NCI-H226 (cell line): ENCODE measurements at places on chromosomes 2 and 18.

- DNase-seq, result no peak
Measured at GRCh38 chr2:116802671-116803070, 1011.8 kb upstream of the DDX18 start.

GRCh38 chr2:177010861-177011260 lies 201.7 kb upstream of the HNRNPA3 start:
- no peak for DNase-seq

DNA sequence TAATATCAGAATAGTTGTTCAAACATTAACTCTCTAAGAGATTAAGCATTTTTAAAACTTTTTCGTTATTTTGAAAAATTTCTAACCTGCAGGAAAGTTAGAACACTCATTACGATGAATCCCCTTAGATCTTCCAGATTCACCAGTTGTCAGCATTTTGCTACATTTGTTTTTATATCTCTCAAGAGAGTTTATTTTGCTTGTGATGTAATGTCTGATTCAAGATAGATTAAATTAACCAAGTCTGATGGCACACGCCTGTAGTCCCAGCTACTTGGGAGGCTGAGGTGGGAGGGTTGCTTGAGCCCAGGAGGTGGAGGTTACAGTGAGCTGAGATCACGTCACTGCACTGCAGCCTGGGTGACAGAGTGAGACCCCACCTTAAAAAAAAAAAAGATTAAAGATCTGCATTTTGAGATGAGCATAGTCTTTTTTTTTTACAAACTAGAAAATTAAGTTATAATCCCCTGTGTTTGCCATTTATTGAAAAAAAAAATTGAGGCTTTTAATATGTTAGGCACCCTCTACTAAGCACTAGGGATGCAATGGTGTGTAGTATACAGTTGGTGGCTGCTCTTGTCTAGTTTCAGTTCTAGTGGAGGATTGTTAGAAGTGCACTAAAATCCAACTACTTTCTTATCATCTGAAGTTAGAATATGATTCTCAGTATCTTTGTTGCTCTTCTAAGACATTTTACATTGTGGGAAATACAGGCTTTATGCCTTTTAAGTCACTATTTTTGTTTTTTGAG lies 20.9 kb downstream of the RAB10 start:
- DNase-seq, result no peak

DNA sequence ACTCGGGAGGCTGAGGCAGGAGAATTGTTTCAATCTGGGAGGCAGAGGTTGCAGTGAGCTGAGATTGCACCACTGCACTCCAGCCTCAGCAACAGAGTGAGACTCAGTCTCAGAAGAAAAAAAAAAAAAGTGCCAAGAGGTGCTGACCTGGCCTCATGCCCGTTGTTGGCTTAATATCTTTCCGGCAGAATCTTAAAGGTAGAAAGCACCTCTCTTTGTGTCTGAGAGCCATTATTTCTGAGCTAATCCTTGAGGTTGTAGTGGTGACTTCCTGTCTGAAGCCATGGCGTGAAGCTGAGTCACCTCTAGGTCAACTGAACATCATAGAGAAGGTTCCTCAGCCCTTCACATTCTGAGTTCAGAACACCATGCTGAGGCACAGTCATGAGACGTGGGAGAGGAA lies 60.4 kb downstream of the WDSUB1 start:
- DNase-seq, result peak; percentile 22

DNA sequence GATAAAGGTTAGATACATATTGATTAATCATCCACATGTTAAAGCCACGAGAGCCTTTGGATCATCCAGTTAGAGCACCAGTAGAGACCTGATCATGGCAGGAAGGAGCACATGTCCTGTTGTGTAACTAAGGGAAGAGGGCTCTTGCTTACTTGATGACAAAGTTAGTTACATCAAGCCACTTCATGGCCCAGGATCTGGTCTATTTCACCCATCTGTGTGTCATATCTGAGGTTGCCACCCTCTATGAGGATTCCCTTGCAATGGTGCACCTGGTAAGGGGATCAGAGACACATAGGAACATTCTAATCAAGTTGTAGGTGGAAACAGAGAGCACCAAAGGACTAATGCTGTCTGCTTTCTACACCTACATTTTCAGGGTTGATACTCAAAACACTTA lies 6.7 kb downstream of the ANKAR start:
- no peak for DNase-seq

GRCh38 chr2:237603049-237603717 lies 12.6 kb upstream of the RAB17 start:
- DNase-seq, result no peak

GRCh38 chr2:109159096-109159495 lies 30.1 kb downstream of the SH3RF3 start:
- no peak for DNase-seq

DNA sequence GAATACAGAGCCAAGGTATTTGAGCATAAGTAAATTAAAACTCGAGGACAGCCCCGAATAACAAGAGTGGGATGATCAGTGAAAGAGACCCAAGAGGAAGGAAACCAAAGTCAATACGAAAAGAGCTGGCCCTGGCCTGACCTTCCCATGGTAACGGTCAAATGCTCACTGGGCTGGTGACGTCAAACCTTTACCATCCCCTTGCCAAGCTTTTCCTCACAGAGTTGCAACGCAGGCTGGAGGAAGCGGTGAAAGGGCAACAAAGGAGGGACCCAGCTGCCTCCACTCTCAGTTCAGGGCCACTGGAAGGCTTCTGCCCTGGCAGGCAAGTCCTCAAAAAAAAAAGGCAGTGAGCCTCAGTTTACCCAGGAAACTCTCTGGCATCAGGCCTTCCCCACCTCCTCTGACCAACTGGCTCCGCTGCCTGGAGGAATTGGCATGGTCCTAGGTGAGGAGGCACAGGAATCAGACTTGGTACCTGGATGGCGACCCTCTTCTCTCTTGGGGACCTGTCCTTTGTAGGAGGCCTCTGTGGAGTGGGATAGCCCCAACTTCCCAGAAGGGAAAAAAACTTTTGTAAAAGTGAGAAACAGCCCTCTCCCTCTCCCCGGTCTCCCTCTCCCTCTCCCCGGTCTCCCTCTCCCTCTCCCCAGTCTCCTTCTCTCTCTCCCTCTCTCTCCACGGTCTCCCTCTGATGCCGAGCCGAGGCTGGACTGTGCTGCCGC lies 212.4 kb downstream of the ANAPC1 start:
- no peak for DNase-seq

GRCh38 chr18:7566567-7567473 lies at the start of gene PTPRM:
TSS of gene PTPRM (plus strand) at chr18:7567316. CDS start at chr18:7567819, 503 bp downstream.
- peak; percentile 71 for DNase-seq

GRCh38 chr2:174088706-174089460 lies 123.7 kb upstream of the SP3 start:
- no peak for DNase-seq

- no peak for DNase-seq
Measured at GRCh38 chr2:37560241-37560848, 111.1 kb downstream of the CDC42EP3 start.

DNA sequence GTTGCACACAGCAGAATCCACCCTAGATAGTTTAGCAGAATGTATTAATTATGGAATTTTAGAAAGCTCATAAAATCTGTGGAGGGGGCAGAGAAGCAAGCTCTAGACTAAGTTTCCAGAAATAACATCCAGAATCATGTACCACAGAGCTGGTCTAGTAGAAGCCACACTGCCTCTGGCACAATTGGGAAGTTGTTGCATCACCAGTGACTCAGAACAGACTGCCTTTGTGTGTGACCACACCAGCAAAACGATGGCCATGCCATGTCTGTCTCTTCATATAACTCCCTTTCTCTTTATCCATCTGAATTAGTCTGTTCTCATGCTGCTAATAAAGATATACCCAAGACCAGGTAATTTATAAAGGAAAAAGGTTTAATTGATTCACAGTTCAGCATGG lies 158.9 kb downstream of the CCDC148 start:
- no peak for DNase-seq

DNA sequence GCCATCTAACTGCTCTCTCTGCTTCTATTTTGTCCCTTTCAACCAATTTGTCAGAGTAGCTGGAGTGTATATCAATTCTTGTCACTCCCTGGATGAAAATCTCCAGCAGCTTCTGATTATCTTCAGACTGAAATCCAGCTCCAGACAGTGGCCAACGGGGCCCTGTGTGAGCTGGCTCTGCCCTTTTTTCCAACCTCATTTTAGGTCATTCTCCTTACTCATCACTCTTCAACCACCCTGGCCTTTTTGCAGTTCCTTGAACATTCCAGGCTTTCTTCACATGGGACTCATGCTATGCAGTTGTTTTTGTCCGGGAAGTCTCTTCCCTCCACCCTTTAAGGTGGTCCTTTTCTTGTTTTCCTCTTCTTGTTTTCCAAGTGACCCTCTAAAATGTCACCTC lies 15.4 kb upstream of the FAP start:
- no peak for DNase-seq

- no peak for DNase-seq
Measured at GRCh38 chr2:239531456-239532241, 130.8 kb upstream of the HDAC4 start.

- no peak for DNase-seq
Measured at GRCh38 chr2:42754776-42755140, 9.2 kb downstream of the OXER1 start.

- DNase-seq, result peak; percentile 80
Measured at GRCh38 chr2:39394516-39394961, 42.5 kb downstream of the MAP4K3 start.

- no peak for DNase-seq
Measured at GRCh38 chr18:23861805-23862470, 152.6 kb upstream of the TTC39C start.

- peak; percentile 2 for DNase-seq
Measured at GRCh38 chr18:36532394-36532793, 234.9 kb downstream of the FHOD3 start.

- no peak for DNase-seq
Measured at GRCh38 chr2:10188211-10188610, 65.7 kb downstream of the RRM2 start.

GRCh38 chr2:41431756-41432155 lies 616.1 kb upstream of the PKDCC start:
- no peak for DNase-seq

DNA sequence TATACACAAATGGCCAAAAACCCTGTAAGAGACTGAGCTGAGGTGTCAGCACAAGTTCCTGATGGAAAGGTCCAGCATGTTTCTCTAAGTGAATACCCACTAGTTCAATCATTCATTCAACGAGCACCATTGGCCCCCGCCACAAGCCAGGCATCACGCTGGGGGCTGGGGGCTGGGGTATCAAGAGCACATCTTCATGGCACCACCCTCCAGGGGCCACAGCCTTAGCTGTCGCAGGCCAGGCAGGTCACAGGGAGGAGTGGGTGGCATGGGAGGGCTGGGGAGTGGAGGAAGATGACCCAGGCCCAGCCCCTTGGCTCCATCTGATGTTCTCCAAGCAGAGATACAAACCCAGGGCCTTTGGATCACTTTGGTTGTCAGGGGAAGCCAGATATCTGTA lies 97.9 kb downstream of the ACKR3 start:
- DNase-seq, result no peak

DNA sequence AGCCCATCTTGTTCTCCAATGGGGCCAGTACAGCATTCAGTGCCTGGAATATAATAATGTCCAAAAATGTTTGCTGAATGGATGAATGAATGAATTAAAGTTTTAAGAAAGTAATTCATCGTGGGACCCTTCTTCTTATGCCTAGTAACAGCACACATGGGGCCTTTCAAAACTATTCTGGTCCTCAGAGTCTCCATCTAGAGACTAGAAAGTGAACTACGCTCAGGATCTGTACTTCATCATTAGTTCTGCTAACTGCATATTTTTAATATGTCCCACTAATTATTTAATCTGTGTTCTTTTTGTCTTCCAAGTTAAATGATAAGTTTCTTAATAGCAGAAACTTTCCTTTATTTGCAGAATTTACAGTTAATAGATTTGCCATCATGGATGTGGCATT lies 172.5 kb downstream of the SMAD2 start:
- no peak for DNase-seq

DNA sequence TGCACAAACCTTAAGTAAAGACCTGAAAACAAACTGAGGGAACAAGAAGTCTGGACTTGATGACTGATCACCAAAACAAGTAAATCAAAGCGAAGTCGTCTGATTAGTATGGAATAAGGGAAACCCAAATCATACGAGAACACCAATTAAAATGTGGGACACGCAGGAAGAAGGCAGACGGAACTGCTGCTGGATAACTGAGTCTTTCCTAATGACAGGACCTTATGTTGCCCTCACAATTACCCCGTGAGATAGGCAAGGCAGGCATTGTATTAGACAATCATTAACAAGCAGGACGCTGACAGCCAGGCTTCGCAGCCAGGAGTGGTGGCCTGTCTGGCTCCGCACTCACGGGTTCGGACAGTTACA lies 614 bp upstream of the COQ10B start:
- DNase-seq, result no peak

GRCh38 chr2:54845094-54845493 lies 121.6 kb downstream of the EML6 start:
- no peak for DNase-seq

DNA sequence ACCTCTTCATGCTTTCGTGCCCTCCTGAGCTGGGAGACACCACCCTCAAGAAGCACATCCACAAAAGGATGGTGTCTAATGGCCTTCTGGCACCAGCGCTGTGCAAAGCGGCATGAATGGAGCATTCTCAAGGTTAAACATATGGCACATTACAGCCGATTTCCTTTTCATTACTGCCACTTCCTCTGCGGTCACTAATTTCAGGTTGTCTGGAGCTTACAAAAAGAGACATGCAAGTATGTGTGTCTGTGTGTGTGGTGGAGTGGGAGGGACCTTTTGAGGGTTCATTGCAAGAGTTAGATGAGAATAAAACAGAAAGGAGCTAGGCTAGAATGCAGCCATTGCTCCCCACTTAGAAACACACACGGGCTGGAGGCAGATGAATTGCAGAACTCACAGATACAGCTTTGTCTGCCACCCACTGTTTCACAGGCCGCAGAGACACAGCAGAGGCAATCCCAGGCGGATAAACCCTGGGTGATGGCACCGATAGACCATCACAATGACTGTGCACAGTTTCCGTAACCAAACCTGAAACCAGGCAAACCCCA lies 76.0 kb downstream of the TGIF1 start:
- no peak for DNase-seq

GRCh38 chr2:10865841-10866240 lies 45.9 kb upstream of the KCNF1 start:
- no peak for DNase-seq

DNA sequence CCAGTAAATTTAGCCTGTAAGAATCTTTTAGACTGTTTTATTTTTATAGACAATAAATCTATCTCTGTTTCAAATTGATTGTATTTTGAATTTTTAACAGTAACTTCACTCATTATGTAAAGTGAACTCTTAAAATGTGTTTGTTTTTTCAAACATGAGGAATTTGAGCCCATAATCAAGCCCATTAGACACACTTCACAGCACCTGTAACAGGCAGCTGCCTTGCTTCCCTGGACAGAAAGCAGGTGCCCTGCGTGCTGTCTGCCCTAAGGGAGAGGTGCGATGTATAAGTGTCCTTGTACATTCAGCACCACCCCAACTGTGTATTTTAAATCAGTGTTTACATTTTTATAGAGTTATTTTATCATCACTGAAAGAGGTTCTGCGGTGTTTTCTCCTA lies 186.5 kb upstream of the TPO start:
- no peak for DNase-seq

DNA sequence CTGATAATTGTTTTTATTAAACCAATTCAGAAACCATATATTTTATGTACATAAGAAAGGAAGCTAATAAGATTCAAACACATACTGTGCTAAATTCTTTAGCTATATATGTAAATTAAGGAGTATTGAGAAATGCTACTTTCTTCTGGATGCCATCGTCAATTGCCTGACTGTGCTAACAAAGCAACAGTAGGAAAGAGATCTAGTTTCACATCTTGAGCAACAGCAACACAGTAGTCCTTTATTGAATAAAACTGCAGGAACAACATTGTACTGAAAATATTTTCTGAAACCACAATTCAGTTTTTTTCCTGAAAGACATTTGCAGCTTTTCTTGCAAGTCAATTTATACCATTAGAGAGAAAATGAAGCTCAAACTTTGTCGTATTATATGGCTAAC lies 1404.9 kb upstream of the SLC39A10 start:
- DNase-seq, result no peak
